ENCODE measurements at places on chromosomes 3 and 15.

DNA sequence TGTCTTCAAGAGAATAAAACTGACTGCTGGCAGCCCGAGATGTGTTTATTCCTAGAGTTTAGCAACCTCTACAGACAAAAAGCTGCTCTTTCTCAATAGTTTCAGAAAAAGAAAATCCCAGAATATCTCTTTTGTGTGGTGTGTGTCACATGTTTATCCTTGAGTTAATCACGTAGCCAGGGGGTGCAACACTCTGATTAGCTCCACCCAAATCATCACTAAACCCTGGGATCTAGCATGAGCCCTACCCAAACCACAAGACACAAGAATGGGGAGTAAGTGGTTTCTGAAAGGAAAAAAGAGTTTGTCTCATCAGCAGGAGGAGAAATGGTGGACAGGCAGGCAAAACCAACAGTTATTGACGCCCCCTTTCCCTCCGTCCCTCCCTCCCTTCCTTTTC is 78.5 kb upstream of the AGBL1 start:
- no peak for DNase-seq

DNA sequence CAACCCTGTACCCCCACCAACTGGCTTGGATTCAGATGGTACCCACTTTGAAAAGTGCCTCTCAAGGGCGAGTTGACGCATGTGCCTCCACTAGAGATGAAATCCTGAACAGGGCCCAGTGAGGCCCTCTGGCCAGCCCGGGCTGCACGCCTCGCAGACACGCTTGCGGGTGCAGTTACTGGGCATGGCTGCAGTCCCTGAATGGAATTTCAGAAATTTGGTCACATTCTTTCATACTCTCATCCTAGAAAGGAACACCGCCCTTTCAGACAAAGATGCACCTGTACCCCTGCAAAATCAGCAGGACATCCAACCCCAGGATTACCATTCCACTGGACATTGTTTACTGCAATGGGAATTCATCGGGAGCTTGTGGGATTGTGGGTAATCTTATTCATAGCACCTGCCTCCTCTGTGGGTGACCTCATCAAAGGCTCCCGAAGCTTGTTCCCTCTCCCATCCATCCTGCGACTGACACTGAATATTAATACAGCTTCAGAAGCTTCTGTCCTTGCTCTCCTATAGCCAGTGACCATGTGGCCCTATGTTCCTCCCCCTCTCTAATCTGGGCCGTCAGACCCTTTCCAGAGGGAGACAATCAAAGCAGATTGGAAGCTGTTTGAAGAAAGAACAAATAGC is 42.5 kb upstream of the TPM1 start:
- no peak for DNase-seq

GRCh38 chr15:77418966-77419835 is 703 bp downstream of the PEAK1 start:
- DNase-seq, result peak; percentile 63

GRCh38 chr3:149808209-149808829 is 4.7 kb upstream of the RNF13 start:
- peak; percentile 57 for DNase-seq

DNA sequence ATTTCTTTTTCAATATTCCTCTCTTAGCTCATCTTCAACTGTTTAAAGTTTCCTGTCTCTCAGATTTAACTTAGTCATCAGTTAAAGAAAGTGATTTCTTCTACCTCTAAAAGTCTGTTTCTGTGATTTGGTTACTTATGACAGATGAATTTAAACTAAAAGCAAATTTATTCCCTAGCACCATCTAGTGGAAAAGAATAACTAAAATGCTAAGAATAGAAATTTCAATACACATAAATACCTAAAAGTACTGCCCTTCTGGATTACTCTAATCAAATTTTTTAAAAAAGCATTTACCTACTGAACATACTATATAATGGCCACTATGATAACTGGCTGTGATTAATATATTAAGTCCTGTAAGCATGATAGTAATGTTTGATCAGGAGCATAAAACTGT is 14.0 kb upstream of the ZCWPW2 start:
- DNase-seq, result no peak

GRCh38 chr3:2711081-2711480 is 399.1 kb downstream of the IL5RA start:
- no peak for DNase-seq

DNA sequence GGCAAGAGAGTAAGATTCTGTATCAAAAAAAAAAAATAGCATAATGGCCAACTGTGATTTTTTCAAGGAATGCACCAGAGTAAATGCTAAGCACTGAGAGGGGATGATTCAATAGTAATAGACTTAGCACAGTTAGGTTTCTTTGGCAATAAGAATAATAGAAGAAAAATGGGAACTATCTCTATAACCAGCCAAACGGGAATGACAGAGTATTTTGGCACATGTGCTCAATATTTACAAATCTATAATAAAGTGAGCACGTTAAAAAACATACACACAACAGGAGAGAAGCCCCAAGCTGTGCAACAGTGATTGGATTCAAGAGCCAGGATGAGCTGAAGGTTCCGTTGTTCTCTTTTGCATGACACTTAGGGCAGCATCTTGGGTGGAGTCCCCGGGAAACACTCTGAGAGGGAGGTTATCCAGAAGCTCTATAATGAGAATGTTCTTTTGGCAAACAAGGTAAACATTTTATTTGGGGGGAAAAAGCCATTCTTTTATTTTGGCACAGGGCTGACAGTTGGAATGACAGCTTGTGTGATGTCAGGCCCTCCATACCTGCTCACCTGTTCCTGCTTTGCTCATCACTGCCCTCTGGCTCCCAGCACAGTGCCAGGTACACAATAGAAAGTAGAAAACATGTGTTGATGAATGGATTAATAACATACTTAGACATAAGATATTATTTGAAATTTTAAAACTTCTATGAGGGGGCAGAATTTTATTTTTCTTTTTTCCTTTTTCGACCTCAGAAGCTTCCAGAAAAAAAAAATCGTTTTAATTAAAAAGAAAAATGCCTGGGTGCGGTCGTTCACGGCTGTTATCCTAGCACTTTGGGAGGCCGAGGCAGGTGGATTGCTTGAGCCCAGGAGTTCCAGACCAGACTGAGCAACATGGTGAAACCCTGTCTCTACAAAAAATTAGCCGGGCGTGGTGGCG is 44.0 kb upstream of the MUC4 start:
- DNase-seq, result no peak
